Stimulated activated memory B cell treated with anti-CD40 and anti-IgM and Interleukin-4, amounts not matched to agents 10 μg/mL and 1 μg/mL and 100 μg/mL, for 72 hours (primary cell): ENCODE measurements at places on chromosomes 4 and X.

DNA sequence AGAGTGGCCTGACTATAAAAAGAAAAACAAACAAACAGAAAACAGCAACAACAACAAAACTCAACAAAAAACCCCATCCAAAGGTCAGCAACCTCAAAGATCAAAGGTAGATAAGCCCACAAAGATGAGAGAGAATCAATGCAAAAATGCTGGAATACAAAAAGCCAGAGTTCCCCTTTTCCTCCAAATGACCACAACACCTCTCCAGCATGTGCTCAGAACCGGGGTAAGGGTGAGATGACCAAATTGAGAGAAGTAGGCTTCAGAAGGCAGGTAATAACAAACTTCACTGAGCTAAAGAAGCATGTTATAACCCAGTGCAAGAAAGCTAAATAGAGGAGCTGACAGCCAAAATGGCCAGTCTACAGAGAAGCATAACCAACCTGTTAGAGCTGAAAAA is 43.5 kb upstream of the ANTXR2 start:
- ATAC-seq, result no peak

DNA sequence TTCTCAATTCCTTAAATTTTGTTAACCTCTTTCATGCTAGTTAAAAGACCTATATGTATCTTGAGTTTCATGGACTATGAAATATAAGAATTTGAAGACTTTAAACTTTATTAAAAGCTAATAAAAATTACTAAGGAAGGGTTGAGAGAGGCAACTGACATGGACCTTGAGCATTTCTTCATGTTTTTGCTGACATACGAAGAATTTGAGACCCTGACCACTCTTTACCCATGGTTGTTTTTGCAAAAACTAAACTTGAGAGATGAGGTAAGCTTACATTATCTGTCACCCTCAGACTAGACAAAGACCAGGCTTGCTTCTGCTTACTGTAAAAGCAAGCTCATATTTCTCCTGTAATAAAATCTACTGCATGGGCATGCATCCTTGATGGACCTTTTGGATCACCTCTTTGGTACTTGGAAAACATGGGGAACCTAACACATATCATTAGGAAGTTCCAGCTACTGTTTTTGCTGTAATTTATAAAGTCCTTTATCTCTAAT is 338.2 kb upstream of the PABPC4L start:
- no peak for ATAC-seq

- no peak for ATAC-seq
Measured at GRCh38 chr4:89722517-89722916, 114.4 kb downstream of the SNCA start.

GRCh38 chrX:132209527-132209926 is 9.7 kb downstream of the RAP2C start:
- ATAC-seq, result no peak

- no peak for ATAC-seq
Measured at GRCh38 chr4:70940134-70940533, 38.0 kb downstream of the MOB1B start.

DNA sequence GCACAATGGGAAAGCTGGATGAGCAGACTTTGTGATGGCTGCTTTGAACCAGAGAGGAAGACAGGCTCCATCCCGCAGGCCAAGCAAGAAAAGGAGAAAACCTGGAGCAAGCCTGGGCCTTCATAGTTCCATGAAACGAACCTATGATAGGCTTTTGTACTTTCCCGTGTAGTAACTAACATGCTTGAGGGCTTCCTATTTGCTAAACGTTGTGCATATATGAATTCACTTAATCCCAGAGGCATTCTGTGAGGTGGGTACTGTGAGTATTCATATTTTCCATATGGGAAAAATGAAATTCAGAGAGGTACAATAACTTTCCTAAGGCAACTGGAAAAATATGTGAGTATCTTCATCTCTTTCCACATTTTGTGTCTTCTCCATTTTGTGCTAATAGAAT is 13.6 kb upstream of the APBB2 start:
- ATAC-seq, result no peak

- ATAC-seq, result no peak
Measured at GRCh38 chrX:15816886-15817285, 26.6 kb downstream of the ZRSR2 start.

- ATAC-seq, result no peak
Measured at GRCh38 chr4:73918058-73918457, 48.9 kb downstream of the CXCL1 start.

- no peak for ATAC-seq
Measured at GRCh38 chr4:144399927-144400326, 246.0 kb upstream of the HHIP start.

- no peak for ATAC-seq
Measured at GRCh38 chr4:8344377-8344776, 74.8 kb downstream of the HTRA3 start.

DNA sequence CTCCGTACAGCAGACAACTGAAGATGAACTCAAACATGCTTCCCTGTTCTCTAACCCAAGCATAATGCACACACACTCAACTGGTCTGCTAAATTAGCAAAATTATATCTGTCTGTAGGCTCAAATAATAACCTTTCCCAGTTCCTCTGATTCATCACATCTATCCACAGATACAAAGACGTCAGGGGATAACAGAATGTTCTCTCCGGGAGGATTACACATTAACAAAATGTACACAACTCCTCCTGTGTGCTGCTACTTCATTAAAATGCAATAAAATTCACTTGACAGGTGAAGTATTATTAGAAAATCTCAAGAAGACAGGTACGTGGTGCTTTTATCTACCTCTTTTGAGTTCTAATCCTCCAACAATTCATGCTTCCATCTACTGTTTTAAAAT is 57.4 kb downstream of the FAT1 start:
- ATAC-seq, result no peak
